ENCODE measurements at places on chromosomes 1 and 21.

GRCh38 chr21:45824546-45825215 lies 156.9 kb upstream of the COL6A1 start:
- DNase-seq: no peak

DNA sequence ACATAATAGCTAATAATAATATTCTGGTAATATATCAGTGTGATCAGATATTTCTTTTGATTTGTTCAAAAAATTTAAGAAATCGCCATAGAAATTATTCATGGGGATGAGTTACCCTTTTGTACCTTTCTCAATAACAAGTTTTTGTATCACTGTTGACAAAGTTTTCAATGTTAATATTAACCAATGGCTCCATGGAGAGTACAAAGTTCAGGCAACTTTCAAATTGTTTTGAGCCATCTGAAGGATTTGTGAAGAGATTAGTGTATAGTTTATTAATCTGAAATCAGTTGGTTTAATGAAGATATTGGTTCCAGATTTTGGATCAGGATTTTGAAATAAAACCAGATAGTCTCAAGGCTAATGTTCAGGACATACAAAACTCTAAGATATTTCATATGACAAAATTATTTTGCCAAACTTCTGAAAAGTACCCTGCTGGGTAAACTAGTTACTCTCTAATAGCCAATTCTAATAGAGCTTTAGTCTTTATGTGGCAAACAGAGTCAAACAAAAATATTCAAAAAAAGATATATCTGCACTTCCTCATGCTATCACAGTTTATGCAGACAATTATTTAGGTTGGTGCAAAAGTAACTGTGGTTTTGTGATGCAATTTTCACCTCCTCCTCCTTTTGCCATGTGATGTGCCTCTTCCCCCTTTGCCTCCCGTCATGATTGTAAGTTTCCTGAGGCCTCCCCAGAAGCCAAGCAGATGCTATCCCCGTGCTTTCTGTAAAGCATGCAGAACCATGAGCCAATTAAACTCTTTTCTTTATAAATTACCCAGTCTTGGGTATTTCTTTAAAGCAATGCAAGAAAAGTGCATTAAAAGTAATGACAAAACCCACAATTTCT lies 1105.0 kb downstream of the PLA2G4A start:
- DNase-seq: no peak

GRCh38 chr1:176379626-176380339 lies 83.2 kb upstream of the PAPPA2 start:
- DNase-seq: no peak

DNA sequence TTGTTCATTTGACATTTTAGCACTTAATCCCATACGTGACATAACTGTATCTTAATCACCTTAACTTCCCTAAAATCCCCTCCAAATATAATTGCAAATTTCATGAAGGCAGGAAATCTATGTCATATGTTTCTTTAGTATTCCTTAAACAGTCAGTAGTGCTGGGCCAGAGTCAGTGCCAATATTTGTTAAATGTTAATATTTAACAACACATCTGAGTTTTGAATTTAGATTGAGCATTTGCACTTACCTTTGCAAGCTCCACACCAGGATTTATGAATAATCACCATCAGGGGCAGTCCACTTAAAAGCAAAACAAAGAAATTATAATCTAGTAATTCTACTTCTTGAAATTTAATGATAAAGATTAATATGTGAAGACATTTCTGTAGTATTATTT lies 5.3 kb downstream of the KTI12 start:
- no peak for DNase-seq

DNA sequence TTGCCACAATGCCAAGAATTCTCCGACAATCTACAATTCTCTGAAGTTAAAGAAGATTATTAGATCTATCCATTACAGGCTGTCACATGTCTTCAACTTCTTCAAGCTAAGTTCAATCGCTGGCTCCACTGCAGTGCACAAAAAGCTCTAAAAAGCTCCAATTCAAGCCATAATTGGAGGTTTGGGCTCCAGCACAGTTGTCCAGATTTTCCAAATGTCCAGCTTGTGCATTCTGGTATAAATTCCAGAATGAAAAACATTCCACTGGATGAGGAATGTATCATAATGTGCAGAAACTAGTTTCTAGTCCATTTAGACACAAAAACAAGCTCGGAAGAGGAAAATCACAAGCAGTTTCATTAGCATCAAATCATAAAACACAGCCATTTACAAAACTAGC lies 138.6 kb downstream of the NRIP1 start:
- no peak for DNase-seq

DNA sequence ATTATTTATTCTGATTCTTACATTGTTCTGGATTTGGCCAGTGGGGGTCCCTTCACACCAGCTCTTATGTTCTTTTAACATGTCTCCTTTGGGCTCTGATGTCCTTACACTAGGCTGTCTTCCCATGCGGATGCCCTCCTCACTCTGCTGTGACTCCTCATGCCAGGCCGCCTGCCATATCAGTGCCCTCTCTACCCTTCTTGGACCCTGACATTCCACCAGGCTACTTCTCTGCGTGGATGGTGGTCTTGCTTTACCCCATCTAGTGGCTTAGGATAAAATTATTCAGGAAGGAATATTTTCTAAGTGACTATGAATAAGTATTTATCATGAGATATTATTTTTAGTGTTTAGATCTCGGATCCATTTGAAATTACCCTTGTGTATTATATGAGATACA lies 21.2 kb downstream of the ATF6 start:
- no peak for DNase-seq

- no peak for DNase-seq
Measured at GRCh38 chr1:226212545-226212944, 10.9 kb upstream of the MIXL1 start.

DNA sequence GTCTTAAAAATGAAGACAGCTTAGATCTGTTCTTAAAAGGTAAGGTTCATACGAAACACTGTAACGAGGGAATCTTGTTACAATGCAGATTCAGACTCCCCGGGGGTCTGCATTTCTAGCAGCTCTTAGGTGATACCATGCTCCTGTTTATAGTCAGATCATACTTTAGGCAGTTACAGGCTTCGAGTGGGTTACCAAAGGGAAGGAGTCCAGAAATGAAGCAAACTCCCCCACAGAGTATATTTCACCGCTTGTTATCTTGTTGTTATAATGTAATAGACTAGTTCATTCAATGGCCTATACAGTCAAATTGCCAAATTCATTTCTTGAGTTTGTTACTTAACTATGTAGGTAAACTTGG lies 601.1 kb downstream of the USP25 start:
- DNase-seq: no peak

GRCh38 chr1:98008373-98008772 lies 87.5 kb upstream of the DPYD start:
- no peak for DNase-seq

GRCh38 chr1:182917378-182917777 lies 35.6 kb downstream of the SHCBP1L start:
- DNase-seq: no peak

DNA sequence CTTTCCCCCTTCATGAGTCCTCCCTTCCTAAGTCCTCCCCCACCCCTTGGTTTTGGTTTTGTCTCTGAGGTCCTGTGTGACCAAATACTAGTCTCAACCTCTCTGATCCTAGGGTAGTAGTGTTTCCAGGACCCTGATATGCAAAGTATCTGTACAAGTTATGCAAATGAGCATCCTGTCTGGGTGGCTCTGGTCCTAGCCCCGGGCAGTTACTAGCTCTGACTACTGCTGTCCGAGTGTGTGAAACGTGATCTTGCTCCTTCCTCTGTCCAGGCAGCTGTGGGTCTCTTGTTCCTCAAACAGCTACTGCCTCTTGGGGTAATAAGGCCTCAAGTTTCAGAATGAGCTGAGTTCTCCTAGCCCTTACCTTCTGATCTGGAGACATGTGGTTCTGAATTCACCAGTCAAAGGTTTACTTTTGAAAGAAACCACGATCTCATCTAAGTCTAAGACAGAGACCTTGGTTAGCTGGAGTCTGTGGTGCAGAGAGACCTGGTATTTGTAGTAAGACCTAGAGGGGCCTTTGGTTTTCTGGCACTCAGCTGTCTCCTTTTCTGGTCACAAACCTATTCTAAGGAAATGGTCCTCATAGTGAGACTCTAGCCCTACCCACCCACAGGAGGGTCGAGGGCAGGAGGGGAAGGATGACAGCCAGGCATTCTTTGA lies 31.0 kb upstream of the IL19 start:
- DNase-seq: no peak

- DNase-seq: no peak
Measured at GRCh38 chr1:214923278-214923915, 159.1 kb upstream of the KCNK2 start.

GRCh38 chr1:167202049-167202448 lies 18.6 kb upstream of the POU2F1 start:
- DNase-seq: no peak

DNA sequence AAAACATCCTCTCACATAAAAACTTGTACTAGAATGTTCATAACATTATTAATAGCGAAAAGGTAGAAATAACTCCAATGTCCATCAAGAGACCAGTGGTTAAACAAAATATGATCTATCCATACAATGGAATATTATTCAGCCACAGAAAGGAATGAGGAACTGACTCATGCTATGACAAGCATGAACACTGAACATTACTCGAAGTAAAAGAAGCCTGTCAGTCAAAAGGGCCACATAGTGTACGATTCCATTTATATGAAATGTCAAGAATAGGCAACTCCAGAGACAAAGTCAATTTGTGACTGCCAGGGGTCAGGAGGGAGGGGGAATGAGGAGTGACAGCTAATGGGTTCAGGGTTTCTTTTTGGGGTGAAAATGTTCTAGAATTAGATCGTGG lies 2.3 kb downstream of the VPS26C start:
- DNase-seq: no peak

- DNase-seq: no peak
Measured at GRCh38 chr1:96370757-96371156, 350.8 kb upstream of the PTBP2 start.

- DNase-seq: no peak
Measured at GRCh38 chr1:231512147-231512698, 16.2 kb upstream of the TSNAX start.

DNA sequence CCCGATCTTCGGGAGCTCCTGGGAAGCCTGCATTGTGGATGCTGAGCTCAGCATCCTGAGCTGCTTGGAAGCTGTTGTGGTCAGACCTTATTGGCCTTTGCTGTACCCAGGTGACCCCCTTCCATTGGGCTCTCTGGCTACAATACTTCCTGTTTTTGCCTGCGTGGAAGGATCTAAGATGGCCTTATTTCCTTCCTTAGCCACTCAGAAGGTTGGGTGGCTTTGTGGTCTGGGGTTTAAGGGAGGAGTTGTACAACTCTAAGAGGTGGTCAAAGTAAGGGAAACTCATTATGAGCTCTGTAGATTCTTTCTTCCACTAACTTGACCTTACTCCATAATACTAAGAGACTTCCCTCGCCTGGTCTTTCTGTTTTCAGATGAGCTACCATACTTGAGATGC lies 17.7 kb downstream of the PFKFB2 start:
- DNase-seq: no peak

DNA sequence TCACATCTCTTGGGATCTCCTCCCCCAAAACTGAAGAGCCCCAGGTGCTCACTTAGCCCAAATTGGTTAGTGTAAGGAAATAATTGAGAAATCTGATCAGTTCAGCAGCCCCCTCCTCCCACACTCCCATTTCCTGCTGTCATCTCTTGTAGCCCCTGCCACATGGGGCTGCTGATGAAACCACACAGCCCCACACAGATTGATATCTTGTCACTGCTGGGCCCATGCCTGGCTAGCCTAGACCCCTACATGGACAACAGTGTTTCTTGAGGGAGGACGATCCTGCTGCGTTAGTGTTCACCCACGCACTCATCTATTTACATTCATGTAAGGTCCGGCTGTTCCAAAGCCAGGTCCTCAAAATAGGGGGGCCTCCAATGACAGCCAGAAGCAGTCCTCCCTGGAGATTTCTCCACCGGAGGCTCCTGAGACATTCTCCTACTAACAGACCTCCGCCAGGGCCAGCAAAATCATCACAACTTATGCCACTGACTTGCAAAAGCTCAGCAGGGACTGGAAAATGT lies 23.9 kb upstream of the RXRG start:
- DNase-seq: no peak

GRCh38 chr1:29425631-29426030 lies 189.3 kb downstream of the PTPRU start:
- DNase-seq: peak; percentile 39
